Stimulated activated CD8-positive, alpha-beta memory T cell treated with anti-CD3 and anti-CD28 coated beads, Interleukin-2, amount 100 ng/mL, for 48 hours (primary cell): ENCODE measurements at places on chromosomes 11 and 22.

- no peak for DNase-seq
These were observed 18.0 kb downstream of the CLDN5 start for GRCh38 chr22:19506212-19506611.

DNA sequence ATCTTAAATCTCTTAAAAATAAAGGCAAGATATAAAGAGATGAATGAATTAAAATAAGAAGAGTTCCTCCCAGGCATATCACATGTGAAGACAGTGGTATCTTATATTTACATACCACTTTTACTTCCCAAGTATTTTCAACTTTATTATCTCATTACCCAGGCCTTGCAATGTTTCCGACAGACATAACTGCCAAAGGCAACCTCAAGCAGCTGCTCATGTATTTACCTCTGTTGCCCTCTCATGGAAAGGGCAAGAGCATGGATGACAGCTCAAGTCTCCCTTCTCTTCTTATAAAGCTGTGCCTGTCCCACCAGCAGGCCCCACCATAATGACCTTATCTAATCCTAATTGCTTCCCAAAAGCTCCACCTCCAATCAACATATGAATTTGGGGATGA lies 894.2 kb downstream of the NTM start:
- no peak for DNase-seq

GRCh38 chr11:65426839-65427690 lies 4.5 kb downstream of the NEAT1 start:
- no peak for DNase-seq

- DNase-seq = no peak
These were observed 15.0 kb downstream of the DENND5A start for GRCh38 chr11:9250139-9250582.

DNA sequence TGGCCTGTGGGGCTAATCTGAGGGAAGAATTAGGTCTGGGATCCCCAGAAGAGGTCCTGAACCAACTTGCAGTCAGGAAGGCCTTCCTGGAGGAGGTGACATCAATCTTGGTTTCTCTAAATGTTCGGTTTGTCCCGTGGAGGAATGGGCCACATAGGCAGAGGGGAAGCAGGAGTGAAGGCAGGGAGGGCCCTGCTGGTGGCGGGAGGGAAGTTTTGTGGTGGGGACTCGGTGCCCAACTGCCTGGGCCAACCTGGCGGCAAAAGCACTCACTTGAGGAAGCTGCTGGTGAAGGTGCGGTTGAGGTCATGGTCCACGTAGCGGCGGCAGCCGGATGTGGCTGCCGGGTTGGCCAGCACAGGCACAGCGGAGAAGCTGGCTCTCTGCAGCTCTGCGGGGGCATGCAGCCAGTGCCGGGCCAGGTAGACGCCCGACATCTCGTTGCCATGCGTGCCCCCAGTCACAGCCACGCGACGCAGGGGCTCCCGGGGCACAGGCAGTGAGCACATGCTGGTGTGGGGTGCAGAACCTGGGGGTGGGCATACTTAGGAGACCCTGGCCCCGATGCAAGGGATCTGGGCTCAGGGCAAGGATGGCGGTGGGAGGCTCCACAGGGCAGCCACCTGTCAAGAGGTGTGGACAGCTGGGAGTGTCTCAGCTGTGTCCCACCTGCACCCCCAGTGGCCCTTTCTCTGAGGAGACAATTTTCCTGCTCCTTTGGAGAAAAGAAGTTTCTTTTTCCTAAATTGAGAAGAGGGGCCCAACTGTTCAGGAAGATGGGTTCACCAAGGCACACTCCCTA lies 3.8 kb downstream of the ACY3 start:
- no peak for DNase-seq

DNA sequence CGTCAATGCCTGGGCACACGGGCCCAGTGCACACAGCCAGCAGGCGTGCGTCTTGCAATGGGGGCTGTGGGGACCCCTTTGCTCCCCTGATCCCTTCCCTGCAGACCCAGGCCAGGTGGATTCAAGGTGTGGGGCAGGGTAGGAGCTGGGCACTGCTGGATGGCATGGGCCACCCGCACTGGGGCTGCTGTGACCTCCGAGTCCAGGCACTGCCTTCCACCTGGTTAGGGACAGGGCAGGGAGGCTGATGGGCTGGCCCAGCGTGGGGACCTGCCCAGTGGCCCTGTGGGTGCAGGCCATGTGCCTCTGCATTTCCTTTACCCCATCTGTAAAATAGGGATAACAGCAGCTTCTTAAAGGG lies 22.9 kb downstream of the KCNQ1 start:
- DNase-seq = no peak

DNA sequence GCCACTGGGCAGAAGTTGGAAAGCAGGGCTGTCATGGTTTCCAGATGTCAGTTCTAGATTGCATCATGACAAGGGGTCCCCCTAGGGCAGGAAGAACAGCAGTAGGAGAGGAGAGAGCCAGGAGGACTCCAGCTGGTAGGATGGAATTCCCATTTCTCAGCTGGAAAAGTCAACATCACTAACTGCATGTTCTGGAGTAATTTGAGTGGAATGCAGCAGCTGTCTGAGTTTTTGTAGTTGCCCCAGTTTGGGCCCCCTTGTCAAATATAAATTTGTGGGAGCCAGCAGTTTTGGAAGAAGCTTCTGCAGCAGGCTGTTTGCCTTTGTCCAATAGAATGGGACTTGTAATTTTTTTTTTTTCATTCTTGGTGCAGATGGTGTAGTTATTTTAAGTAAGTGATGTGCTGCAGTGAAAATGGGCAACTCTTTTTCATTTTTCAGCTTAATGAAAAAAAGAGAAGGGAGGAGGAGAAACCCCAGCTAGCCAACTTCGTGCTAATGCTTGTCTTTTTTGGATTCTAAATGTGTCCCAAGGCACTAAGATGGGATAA lies 86.9 kb downstream of the LDLRAD3 start:
- DNase-seq = no peak

- no peak for DNase-seq
These were observed 13.6 kb upstream of the MTNR1B start for GRCh38 chr11:92955860-92956259.

- no peak for DNase-seq
These were observed 187.9 kb downstream of the ETS1 start for GRCh38 chr11:128399251-128400121.

- no peak for DNase-seq
These were observed 30.0 kb upstream of the POU2AF1 start for GRCh38 chr11:111408789-111409727.

DNA sequence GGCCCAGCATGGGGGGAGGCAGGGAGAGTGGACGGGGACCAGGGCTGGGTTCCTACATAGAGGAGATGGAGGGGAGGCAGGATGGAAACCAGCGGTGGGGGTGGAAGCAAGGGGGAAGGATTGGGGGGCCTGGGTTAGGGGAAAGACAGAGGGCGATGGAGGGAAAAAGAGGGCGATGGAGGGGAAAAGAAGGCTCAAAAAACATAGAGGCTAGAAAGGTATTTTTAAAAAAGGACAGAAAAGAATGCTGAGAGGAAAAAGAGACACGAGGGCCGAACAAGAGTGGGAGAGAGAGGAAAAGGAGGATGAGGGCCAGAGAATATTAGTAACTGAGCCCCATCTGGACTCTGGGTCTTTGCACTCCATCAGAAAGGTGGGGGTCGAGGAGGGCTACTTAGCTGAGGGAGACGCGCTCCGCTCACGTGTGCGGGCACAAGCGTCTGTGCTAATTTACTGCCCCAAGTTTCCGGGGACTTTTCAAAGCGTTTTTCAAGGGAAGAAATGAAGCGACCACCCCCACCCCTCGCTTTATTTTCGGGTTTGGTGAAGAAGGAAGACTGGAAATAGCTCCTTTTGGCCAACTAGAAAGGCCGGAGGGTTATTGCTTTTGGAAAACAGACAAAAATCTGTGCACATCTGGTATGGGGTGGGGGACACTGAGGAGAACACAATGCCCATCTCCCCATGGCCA lies 14.5 kb downstream of the PAX6 start:
- no peak for DNase-seq

DNA sequence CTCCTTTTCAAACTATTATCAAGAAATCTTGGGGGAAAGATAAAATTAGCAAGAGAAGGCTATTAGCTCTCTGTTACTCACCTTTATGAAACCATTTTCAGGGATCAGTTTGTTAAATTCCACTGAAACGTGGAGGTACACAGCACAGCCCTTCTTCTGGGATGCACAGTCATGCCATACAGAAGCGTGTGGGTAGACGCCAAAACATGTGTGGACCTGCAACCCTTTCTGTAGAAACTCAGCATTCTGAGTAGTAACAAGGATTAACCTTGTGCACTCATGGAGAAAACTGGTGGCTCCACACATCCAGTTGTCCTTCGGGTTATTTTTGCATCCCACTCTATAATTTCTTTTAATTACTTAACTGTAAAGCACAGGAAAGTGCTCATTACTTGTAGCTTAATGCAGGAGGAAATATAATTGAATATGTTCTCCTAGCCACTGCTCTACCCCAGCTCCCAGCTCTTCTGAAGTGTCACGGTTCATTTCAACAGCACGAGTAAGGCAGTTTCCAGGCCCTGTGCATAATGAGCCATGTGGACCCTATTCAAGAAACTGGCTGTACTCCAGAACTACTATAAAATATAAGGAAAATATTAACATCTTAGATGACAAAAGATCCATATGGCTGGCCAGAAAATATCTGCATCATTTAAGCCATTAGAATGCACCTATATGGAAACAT lies 26.1 kb downstream of the BDNF start:
- no peak for DNase-seq

DNA sequence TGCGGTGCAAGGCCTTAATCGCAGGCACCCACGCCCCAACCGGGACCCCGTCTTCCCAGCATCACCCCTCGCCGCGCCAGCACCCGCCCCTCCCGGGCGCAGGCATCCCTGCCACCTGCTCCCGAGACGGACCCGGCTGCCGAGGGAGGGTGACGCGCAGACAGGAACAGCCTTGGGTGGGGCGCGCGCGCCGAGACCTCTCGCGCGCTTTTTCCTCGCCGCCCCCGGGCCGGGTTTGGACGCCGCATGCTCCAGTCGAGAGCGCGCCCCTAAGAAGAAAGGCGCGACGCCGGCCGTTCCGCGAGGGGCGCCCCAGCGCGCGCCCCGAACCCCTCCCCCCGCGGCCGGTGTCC lies 504 bp downstream of the CFL1 start:
- DNase-seq = no peak

DNA sequence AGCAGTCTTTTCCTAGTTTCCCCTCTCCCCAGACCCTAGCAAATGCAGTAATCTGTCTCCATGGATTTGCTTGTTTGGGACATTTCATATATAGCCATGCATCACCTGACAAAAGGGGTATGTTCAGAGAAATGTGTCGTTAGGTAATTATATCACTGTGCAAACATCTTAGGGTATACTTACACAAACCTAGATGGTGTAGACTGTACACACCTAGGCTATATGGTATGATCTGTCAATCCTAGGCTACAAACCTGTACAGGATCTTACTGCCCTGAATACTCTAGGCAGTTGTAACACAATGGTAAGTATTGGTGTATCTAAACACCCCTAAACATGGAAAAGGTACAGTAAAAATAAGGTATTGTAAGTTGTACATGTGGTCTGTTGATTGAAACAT lies 23.8 kb downstream of the QSER1 start:
- DNase-seq = no peak

DNA sequence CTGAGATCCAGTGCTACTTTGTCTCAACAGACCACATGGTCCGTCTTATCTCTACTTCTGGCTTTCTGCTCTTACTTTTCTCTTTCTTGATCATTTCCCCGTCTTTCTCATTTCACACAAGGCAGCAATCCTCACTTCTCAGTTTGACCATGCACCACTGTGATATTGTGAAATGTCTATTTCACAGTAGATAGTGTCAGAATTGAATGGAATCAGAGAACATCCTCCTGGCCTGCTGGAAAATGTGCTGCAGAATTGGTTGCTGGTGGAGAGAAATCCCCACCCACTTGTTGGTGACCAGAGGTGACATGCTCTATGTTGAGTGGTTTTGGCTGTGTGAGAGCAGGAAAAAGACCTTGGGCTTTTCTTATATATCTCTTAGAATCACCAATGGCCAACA lies 57.8 kb upstream of the RCN1 start:
- DNase-seq = no peak

DNA sequence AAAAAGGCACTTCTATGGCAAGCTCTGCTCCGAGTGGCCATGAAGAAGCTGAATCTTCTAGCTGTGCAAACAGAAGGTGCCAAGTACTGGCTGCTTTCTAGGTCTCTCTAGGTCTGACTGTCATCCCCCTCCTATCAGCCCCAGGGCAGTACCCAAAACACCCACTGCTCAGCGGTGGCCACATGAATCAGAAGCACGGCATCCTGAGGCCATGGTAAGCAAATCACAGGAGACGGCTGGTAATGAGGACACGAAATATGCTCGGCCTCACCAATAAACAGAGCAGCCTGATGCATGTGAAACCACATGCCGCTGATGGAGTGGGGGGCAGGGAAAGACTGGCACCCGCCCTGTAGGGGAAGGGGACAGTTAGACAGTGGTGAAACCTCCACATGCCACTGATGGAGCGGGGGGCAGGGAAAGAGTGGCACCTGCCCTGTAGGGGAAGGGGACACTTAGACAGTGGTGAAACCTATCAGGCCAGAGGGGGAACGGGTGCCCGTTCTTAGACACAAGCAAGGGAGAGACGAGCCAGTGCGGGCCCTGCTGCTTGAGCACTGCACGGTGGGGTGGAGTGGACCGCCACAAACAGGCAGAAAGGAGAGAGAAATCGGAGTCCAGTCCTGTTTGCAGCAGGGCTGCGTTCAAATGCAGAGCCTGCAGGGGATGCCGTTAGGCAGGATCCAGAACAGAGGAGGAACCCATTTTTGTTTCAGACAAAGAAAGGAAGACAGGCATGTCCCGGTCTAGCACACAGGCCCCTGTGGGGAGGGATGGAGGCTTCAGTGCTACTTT lies 29.9 kb upstream of the MOB2 start:
- no peak for DNase-seq
